ENCODE measurements at places on chromosomes 1 and 21.

GRCh38 chr21:34669149-34669879, 520 bp downstream of the CLIC6 start:
- no peak for DNase-seq

GRCh38 chr1:20481643-20482498, 4.1 kb downstream of the CAMK2N1 start:
- no peak for DNase-seq

DNA sequence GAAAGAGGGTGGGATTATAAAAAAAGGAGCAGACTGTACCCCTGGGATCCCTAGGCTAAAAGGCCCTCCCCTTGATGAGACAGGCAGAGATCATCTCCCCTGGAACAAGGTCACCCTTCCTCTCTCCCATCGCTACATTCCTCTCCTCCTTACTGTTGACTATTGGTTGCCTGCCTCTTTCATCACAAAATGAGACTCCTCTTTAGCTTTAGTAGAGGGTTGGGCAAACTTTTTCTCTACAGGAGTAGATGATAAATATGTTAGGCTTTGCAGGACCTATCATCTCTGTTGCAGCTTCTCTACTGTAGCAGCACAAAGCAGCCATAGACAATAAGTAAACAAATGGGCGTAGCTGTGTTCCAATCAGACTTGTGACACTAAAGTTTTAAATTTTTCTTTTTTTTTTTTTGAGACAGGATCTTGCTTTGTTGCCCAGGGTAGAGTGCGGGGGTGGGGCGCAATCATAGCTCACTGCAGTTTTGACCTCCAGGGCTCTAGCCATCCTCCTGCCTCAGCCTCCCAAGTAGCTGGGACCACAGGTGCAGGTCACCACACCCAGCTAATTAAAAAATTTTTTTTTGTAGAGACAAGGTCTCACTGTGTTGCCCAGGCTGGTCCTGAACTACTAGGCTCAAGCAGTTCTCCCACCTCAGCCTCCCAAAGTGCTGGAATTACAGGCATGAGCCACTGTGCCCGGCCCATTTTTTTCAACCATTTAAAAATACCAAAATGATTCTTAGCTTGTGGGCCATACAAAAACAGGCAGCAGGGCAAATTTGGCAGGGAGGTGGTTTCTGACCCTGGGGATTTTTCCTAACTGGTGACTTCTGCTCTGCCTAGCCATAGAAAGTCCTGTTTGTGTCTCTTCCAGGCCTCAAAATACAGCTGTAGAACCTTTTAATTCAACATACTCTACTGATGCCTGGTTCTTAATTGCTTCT, 15.1 kb downstream of the MCL1 start:
- no peak for DNase-seq

- DNase-seq, result no peak
Measured at GRCh38 chr21:34589511-34590282, 25.2 kb downstream of the RCAN1 start.

DNA sequence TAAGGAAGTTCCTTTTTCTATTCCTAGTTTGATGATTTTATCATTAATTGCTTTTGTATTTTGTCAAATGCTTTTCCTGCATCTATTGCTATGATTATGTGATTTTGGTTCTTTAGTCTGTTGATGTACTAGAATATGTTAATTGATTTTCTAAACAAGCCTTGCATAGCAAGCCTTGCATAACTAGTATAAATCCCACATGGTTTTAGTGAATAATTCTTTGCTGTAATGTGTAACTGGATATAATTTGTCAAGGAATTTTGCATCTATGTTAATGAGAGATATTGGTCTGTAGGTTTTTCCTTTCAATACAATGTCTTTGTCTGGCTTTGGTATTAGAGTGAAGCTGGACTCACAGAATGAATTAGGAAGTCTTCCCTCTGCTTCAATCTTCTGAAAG, 460.2 kb downstream of the LTN1 start:
- DNase-seq, result no peak

DNA sequence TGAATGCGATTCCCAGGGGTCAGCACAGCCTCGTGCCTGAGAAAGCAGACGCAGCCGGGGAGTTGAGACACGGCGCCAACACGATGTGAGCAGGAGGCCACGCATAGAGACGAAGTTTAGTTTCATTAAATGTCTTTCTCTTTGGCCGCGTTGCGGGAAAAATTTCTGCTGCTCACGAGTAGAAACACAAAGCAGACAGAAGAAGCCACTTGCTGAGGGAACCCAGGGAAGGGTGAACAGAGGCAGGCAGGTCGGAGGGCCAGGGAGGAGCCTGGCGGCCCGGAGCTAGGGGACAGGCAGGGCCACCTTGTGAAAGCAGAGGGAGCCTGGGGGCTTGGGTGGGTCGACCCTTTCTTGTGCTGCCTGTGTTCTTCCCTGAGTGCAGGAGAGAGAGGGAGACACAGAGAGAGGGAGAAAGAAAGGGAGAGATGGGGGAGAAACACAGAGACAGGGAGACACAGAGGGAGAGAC, 33.2 kb downstream of the POFUT2 start:
- no peak for DNase-seq

DNA sequence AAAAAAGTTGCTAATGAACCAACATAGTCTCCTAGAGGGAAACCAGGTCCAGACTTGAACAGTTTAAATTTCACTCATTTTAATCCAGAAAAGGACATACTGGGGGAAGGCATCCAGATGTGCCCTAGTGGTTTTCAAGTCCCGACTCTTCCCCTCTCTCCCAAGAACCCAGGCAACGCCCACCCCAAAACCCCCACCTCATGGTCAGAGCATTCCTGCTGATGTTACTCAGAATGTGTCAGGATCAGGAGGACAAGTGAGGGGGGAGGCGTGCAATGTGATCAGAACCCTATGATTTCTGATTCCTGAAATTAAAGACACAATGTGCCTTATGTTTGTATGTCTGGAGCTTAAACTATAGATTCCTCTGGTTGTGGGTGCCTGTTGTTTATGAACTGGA, 1.6 kb upstream of the CTSK start:
- DNase-seq, result no peak

- DNase-seq, result no peak
Measured at GRCh38 chr1:54125386-54126070, 27.3 kb downstream of the CDCP2 start.

DNA sequence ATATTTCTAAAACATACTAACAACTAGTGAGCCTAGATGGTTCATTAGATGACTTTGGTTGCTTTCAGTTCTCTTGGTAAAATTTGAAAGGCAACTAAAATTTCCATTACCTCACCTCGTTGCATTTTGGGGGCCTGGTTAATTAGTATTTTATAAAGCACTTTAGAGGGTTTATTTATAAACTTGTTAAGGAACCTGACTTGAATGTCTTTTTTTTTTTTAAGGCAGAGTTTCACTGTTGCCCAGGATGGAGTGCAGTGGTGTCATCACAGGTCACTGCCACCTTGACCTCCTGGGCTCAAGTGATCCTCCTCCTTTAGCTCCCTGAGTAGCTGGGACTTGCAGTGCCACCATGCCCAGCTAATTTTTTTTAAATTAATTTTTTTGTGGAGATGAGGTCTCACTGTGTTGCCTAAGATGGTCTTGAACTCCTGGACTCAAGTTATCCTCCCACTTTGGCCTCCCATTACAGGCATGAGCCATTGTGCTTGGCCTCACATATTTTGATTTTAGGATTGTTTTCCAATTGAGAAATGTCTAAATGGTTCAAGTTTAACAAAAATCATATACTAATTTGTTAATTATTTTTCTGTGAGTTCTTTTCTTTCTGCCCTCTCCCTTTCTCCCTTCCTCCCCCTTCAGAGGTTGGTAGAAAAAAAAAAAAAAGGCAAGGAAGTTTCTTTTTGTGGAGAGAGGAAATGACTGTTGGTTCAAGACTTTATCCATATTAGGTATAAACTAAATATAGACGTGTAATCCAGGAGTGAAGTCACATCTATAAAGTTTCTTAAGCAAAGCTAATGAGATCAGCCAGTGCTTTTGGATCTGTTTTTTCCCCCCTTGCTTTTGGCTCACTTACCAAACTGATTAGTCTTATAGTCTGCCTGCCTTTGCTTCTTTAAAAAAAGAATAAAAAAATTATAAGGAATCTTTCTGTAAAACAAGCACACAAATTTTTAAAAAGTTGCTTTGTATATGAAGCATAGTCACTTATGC, 24.7 kb downstream of the CLIC4 start:
- no peak for DNase-seq

GRCh38 chr1:51926171-51926812, 47.8 kb upstream of the NRDC start:
- no peak for DNase-seq

GRCh38 chr1:29821605-29822004, 585.3 kb downstream of the PTPRU start:
- no peak for DNase-seq

DNA sequence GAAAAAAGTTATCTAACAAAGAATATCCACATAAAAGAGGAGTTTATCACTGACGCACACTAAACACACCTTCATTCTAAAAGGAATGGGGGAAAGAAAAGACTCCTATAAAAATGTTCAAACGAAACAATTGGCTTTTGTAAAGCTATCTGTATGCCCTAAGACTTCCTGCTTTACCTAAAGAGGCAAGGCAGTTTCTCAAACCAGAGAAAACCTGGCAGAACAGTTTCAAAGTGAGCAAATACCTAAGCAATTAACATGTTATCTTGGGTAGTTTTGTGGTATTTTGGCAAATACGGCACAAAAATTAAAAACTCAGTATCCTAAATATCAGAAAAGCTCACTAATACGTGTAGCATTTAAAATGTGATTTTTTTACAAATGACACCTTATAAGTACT, 1.9 kb downstream of the PUM1 start:
- DNase-seq, result peak; percentile 59

- DNase-seq, result no peak
Measured at GRCh38 chr1:146001709-146002108, 5.3 kb upstream of the TXNIP start.

DNA sequence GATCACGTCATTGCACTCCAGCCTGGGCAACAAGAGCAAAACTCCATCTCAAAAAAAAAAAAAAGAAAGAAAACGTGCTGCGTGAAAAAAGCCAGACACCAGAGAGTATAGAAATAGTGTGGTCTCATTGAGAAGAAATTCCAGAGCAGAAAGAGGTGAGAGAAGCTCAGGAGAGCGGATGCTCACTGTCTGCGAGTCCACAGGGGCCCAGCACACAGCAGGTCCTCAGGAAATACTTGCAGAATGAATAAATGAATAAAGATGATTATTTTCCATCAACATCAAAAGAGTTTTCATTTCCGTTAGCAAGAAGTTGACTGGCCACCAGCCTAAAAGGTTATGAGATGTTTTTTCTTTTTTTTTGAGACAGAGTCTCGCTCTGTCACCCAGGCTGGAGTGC, 14.4 kb downstream of the CASP9 start:
- DNase-seq, result no peak

DNA sequence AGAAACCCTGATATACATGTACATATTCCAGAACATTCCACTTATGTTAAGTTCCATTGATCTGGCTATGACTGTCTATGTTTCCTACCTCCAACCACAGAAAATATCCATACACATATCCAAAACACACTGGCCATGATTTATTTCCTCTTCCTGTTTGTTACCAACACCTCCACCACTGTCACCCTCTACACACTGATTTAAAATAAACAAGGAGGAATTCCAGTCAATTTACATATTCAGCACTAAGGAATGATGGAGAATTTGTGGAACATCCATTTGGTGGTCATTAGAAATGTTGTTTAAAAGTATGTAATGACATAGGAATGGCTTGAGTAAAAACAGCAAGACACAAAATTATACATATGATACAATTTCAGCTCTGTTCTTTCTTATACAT, 5.5 kb upstream of the STX6 start:
- DNase-seq, result no peak

DNA sequence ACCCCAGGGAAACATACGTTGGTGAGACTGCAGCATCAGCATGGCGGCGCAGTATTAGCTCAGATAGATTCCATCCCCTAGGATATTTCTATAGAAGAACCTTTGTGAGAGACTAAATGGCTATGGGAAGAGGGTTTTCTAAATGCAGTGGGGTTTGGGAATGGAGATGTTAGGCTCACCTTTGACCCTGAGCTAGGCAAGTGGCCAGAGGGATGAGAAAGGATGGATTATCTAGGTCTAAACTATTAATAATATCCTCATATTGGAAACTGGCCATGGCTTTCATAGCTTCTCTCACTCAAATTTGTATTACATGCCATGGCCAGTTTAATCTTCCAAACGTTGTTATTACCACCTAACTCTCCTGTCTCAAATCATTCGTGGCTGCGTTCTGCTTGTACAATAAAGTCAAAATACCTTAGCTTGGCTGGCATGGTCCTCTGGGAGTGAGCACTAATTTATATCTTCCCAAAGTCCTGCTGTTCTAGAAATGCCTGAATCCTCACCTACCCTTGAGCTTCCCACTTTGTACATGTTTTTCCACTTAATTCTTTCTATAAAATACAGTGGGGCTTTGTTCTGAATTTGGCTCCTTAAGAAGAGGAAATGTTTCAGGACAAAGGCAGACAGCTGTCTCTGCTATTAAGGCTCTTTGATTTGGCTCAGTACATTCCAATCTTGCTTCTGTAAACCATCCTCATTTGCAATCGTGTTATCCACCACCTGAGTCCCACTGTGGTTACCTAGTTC, 31.0 kb upstream of the COG2 start:
- no peak for DNase-seq

DNA sequence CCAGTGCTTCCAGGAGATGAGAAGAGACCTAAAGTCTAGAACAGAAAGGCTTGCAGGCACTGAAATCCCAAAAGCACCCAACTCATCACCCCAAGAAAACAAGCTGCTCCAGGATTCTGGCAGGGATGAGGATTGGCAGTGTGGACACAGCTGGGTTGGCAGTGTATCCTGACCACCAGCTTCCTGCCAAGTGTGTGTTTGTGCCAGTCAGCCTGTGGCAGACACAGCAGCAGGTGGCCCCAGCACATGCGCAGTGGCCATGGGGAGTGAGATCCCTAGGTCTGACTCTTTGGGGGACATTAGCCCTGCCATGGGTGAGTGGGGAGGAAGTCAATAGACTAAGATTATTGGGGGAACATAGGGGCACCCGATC, 8.7 kb upstream of the SNAPIN start:
- no peak for DNase-seq

GRCh38 chr1:156840186-156840897, 18.6 kb downstream of the INSRR start:
- no peak for DNase-seq

DNA sequence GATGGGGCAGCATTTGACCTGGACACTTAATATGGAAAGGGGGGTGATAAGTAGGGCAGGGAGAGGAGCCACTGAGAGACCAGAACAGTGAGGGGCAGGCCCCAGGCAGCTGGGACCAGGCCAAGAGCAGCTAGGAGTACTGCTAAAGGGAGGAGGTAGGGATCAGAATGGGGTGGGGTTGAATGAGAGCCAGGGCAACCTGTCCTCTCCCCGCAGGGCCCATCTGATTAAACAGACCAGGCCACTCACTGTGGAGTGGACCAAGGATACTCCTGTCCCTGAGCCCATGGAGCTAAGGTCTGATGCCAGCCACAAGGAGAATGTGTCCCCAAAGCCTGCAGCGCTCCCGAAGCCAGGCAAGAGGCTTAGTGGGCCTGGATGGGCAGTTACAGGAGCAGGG, 2.1 kb downstream of the C1orf167 start:
- no peak for DNase-seq

Measured in NCI-H526 treated with DMSO at 0.1 percent for 48 hours (cell line).